Stimulated activated CD8-positive, alpha-beta memory T cell treated with anti-CD3 and anti-CD28 coated beads, Interleukin-7, amount 100 ng/mL, for 1 hour (primary cell): ENCODE measurements at places on chromosomes 1 and 21.

DNA sequence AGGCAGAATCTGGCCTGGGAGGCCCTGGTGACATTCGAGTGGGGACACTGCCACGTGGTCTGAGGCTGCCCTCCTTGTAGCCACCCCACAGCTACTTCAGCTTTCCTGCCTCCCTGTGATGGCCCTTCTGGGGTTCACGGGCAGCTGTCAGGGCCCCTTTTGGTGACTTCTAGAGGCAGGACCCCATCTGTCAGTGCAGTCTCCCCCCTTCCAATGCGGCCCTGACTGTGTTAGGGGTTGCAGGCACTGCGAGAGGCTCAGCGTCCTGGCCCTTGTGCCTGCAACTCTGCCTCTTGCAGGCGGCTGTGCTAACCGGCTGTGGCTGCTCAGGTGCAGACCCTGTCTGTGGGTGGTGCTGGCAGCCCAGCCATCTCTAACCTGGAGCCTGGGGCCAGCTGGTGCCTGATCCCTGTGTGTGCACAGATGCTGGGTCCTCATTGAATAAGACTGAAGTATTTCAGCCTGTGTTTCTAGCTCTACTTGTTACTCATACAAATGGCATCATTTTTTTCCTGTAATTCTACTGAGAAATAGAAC, 62.2 kb downstream of the S100B start:
- DNase-seq: no peak

- DNase-seq: no peak
Measured at GRCh38 chr1:193520472-193520871, 334.1 kb upstream of the B3GALT2 start.

- DNase-seq: no peak
Measured at GRCh38 chr1:166840309-166841274, 1.3 kb downstream of the POGK start.

- no peak for DNase-seq
Measured at GRCh38 chr1:203860396-203861025, 888 bp upstream of the SNRPE start.

DNA sequence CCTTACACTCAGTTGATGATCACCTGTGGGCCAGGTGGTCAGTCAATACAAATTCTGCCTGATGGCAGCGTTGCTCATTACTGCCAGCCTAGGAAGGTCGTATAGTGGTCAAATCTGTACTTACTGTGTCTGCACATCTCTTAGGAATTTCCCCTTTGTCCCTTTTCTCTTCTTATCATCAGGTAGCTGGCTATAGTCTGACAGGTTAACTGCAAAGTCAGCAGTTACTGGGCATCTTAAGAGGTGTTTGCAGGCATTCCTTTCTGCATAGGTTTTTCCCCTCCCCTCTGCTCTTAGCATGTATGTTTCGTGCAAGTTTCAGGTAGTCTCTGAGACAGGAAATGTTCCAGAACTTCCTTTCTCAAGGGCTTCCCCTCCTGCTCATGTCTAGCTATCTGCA, 298.7 kb downstream of the LRRIQ3 start:
- no peak for DNase-seq
